ENCODE measurements at places on chromosomes 2 and 18.

DNA sequence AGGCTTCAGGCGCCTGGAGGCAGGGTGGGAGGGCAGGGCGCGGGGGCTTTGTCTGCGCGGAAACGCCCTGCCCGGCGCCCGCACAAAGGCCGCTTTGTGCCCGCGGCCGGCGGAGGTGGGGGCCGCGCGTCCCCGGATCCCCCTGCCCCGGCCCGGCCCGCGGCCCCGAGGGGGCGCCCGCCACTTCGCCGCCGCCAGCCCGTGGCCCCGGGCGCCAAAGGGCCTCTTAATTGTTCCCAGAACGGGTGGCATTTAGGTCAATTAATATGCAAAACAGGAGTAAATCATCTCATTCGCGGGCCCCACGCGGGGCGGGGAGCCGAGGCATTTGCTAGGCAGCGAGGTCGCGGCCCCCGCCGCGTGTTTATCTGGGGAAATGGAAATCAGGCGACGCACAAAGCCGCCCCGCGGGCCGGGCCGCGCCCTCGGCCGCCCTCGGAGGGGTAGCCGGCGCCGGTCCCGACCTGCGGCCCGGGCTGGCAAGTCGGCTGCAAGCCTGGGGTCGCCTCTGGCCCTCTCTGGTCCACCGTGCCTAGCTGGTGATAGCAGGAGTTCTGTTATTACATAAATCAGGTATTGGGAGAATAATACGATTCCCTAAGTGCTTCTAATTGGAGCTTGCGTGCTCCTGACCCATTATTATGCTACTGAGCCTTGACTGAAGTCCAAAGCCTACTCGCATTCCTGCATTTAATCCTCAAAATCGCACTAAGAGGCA, 148.2 kb upstream of the GLI2 start:
- no peak for DNase-seq

- no peak for DNase-seq
These were observed 31.4 kb downstream of the ATOH8 start for GRCh38 chr2:85785027-85785822.

- no peak for DNase-seq
These were observed 94.9 kb downstream of the AGAP1 start for GRCh38 chr2:235588750-235589149.

DNA sequence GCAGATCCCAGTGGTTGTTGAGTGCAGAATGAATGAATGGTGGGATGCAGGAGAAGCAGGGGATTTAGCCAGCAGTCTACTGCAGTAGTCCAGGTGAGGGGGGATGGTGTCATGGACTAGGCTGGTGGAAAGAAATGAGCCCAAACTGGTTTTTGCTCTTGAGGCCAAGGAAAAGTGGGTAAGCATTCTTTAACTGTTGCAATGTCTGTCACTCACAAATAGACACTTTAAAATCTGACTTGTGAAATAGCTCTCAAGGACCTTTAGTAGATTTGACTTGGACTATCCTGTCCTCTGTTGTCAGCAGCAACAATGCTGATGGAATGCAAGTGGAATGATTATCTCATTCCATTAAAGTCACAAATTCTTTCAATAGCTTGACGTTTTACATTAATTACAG, 37.5 kb upstream of the STK17B start:
- no peak for DNase-seq

DNA sequence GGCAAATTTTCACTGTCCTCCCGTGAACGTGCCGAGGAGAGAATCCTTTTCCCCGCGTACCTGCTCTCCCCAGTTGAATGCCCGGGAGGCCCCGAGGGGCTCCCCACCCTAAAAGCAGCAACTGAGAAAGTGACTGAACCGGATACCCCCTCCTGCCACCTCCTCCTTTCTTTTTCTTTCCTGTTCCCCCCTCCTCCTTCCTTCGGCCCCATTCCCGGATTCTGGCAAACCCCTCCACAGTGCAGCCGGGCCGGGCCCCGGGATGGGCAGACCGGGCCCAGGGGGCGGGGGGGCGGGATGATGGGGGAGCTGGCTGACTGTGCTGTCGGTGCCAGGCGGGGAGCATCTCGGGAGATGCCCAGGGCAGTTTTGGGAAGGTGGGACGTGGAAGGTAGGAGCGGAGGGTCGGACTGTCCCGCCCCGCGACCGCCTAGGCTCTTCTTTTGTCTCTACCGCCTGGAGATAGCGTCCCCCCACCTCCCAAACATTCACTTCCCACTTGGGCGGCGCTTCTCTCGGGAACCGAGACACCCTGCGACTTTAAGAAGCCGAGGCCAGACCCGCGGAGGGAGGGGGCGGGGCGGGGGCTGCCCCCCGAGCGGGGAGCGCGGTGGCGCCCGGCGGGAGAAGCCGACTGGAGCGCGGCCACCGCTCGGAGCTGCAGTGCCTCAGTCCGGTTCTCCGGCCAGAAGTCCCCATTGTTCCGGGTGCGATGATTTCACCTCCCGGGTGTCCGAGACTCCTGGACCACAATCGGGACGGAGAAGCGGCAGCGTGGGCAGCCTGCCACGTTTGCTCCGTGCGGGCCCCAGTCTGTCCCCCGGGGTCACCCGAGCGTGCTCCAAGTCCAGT, 8.2 kb downstream of the DLX2 start:
- peak; percentile 22 for DNase-seq

- DNase-seq, result no peak
These were observed 91.4 kb upstream of the OTOS start for GRCh38 chr2:240231838-240232244.

DNA sequence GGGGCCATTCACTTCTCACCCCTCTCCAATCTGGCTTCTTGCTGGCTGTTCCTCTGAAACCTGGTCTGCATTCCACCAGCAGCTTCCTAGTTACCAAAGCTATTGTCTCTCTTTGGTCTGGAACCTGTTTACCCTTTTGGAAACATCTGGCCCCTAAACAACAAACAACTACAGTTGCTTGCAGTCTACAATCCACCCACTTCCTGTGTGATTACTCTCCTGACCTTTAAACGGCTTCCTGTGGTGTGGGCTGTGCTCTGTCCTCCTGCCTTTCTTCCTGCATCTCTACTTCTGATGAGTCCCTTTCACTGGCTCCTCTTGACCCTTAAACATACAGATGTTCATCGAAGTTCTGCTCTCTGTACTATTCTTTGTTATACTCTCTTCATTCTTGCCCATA, 303.8 kb downstream of the TDRD15 start:
- no peak for DNase-seq

GRCh38 chr2:99420031-99420430, 69.8 kb downstream of the REV1 start:
- DNase-seq, result no peak

GRCh38 chr2:157256626-157257025, 879 bp upstream of the GALNT5 start:
- DNase-seq, result no peak

DNA sequence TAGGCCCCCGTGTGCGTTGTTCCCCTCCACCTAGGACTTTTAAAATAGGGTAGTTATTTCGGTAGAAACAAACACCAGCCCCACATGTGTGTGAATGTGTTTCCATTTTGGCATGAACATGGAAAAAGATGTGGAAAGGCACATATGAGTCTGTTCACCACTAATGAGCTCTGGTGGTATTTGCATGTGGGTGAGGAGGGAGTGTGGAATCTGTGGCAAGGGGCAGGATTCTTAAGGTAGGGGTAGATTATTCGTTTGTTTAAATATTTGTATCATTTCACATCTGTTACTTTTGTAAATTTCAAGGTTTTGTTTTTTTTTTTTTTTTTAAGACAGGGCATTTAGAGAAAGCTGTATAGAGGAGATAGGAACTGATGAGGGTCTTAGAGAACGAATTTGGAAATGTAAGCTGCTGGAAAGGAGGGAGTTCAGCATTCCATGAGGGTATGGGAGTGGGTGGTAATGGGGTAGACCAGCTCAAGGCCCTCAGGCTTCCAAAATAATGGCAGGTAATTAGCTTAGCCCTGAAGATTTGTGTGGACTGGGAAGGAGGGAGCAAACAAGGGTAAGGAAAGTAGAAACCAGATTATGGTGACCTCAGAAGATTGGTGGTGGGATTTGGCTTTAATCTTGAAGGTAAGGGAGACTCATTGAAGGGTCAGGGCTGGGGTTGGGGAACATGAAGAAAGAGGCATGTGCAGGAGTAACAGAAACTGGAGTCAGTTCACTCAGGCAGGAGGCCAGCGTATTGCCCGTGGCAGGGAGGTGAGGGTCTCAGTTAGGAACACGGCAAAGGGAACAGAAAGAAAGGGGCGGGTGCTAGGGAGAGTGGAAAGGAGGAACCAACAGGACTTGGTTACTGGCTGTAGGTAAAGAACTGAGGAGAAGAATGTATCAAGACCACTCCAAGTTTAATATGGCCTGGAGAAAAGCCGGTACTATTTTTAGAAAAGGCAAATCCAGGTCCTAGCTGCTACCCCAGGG, 123.6 kb downstream of the PLB1 start:
- DNase-seq, result no peak

GRCh38 chr2:105777506-105778055, 32.9 kb downstream of the NCK2 start:
- DNase-seq, result no peak

GRCh38 chr18:55543130-55543704, 44.8 kb downstream of the TCF4 start:
- no peak for DNase-seq

DNA sequence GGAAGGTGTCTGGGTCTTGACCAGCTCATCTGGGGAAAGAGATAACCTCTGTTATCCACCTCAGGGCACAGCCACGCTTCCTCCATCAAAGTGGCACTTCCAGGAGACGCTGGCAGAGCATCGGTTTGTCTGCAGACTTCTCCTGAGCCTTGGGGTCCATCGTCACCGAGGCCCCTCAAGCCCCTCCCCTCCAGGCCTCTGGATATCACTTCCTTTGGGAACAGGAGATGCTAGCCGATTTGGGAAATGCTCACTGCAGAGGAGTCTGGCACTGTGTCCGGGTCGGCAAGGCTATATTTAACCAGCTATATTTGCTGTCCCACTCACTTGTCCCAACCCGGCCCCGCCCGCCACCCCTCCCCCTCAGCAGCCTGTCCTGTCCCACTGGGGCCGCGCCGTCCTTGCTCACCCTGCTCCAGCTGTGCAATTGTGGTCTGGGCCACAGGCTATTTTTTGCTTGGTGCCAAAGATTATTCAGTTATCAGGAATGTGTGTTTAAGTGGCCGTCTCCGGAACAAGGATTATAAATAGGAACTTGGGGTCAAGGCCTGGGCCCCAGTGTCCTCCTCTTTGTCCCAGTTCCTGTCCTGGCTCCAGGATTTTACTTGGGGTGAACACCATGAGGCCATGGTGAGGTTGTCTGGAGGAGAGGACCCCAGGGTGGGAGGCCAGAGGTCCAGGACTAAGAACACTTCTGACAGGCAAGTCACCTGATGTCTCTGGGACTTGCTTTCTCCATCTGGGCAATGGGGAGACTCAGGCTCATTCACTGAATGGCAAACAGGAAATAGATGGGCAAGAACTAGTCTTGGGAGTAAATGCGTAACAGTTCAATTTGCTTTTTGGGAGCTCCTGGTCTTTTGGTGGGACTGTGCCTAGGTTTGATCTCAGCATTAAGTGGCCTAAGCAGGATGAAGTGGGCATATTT, 263.6 kb downstream of the DYSF start:
- no peak for DNase-seq

DNA sequence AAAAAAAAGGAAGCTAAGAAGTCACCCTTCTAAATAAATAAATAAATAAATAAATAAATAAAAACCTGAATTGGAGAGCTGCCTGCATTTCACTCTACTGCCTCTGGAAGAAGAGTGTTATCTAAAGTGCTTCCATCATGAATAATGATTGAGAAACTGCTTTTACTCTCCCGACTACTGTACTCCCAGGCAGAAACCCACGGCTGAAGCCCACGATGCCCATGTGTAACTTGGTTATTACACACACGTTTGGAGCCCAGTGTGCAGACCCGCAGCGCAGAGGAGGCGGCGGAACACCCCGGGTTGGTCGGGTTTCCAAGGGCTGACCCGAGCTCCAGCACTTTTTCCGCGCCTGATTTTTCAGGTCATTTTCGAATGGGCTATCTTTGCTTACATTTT, 697 bp upstream of the SPATS2L start:
- peak; percentile 8 for DNase-seq

DNA sequence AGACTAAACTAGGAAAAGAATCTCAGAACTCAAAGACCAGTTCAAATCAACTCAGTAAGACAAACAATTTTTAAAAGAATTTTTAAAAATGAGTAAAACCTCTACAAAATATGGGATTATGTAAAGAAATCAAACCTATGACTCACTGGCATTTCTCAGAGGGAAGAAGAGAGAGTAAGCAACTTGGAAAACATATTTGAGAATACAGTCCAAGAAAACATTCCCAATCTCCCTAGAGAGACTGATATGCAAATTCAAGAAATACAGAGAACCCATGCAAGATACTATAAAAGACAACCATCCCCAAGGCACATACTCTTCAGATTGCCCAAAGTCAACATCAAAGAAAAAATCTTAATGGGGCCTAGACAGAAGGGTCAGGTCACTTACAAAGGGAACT, 162.7 kb downstream of the WDPCP start:
- no peak for DNase-seq

DNA sequence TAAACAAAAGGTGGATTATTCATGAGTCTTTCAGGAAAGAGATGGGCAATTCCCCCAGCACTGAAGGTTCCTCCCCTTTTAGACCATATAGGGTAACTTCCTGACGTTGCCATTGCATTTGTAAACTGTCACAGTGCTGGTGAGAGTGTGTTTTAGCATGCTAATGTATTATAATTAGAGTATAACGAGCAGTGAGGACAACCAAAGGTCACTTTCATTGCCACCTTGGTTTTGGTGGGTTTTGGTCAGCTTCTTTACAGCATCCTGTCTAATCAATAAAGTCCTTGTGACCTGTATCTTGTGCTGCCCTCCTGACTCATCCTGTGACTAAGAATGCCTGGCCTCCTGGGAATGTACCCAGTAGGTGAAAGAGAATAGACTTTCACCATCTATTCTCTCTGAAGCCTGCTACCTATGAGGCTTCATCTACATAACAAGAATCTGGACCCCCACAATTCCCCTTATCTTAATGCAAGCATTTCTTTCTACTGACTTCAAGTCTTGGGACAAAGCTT, 148.7 kb downstream of the CABLES1 start:
- DNase-seq, result no peak

- no peak for DNase-seq
These were observed 1107.6 kb upstream of the SLC39A10 start for GRCh38 chr2:194549387-194549786.

All from CD8-positive, alpha-beta T cell (primary cell).